Fibroblast of skin of back (primary cell): ENCODE measurements at places on chromosomes 12 and 14.

GRCh38 chr12:16347391-16348298 lies at the start of gene MGST1:
Gene MGST1, plus strand, starts transcription at chr12:16347645. Its CDS starts 6,608 bp downstream, at chr12:16354253.
- peak; percentile 38 for DNase-seq

DNA sequence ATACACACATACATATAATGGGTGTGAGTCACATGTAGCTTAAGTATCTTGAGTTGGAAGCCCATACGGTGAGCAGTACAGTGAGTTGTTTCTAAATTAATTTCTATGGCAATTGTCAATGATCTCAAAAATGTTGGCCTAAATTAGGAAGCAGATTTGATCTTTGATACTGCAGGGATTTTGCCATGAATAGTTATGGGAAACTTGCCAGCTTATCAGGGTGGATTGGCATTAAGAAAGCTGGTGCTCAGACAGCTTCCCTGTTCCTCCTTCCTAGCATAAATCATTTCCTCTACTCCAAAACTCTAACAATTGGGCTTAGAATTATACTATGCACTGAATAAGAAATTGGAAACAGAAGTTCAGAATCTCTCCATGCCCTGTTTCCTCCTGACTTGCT lies 150.9 kb upstream of the FRMD6 start:
- no peak for DNase-seq

DNA sequence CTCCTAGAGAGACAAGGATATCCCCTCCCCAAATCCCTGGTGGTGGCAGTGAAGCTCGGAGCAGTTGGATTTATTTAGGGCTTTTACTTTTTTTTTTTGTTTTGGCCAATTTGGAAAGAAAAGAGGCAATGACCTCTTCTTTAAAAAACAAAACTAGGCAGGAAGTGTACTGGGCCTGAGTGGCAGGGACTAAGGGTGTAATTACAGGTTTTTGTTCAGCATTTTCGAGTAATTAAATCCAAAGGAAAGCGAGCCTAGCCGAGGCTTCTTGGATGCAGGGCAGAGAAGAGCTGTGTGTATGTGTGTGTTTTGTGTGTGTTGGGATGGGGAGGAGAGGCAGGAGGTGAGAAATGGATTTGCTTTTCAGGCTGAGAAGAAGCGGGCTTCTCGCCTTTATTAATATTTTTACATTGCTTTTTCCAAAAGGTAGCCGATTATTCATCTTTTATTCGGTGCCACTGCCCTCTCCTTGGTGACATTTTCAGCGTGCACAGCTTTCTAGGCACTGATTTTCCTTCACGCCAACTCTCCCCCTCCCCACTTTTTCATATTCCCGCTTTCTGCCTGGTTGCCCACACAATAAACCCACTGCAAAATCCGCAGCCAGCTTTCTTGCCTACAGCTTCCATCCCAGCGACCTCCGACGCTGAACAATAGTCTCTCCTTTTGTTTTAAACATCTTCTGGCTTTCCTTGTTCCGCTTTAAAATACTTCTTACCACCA lies 8.9 kb upstream of the IRF2BPL start:
- DNase-seq: no peak

- no peak for DNase-seq
Measured at GRCh38 chr12:75837700-75838099, 193.9 kb downstream of the PHLDA1 start.

DNA sequence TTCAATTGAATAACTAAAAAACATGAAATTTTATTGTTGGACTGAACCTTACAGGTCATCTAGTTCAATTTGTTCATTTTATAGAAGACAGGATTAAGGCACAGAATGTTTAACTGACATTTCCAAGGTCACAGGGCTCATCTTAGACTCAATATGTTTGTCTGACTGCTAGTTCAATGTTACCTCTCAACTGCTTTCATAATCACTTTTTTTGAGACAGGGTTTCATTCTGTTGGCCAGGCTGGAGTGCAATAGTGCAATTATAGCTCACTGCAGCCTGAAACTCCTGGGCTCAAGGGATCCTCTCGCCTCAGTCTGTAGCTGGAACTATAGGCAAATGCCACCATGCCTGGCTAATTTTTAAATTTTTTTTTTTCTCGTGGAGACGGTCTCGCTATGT lies 24.4 kb upstream of the ITGA5 start:
- no peak for DNase-seq

DNA sequence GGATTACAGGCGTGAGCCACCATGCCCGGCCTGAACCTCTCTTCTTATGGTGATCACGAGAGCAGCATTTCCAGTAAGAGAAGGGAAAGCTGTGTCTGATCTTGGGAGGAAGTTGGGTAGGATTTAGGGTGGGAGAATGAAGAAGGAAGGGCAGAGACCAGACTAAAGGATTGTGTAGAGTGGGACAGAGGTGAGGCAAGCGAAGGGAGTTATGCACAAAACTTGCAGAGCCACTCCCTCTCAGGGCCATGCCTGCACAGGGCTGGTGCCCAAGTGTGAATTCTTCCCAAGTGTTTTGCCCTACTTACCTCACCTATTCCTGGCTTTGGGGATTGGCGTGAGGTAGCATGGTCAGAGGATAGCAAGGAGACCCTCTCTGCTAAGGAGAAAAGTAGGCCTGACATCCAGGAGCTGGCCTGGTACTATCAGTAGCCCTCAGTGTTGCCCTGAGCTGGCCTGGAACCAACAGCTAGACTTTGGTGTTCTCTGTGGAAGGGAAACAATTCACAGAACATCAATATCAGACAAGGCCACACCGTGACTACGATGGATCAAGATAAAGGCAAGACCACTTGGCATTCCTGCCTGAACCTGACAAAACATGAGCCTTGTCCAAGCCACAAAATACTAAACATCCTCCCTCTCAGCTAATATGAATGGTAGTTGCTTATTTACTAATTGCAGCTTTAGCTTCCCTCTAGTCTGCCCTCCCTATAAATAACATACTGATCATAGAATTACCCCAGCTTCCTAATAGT lies 201.0 kb upstream of the AMIGO2 start:
- no peak for DNase-seq

GRCh38 chr14:56390859-56391258 lies 188.7 kb upstream of the TMEM260 start:
- no peak for DNase-seq

- DNase-seq: no peak
Measured at GRCh38 chr12:71655495-71655894, 8.2 kb downstream of the ZFC3H1 start.

GRCh38 chr12:21715386-21715785 lies 57.7 kb upstream of the LDHB start:
- DNase-seq: no peak

GRCh38 chr12:26689281-26689841 lies 143.6 kb downstream of the ITPR2 start:
- no peak for DNase-seq

DNA sequence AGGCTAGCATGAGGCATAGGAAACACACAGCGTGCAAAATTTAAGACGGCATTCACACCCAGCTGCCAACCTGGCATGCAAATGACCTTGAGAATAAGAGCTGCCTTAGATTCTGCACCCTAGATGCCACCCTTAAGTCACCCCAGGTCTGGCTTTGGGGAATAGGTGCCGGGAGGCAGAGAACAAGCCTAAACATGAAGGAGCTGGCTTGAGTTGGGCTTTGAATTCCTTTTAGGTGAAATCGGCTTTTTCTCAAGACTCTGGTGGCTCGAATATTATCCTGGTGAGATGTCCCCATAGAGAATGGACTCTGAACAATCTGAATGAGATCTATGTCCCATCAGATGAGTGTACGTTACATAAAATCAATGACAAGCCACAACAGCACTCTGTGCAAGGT lies 1090.5 kb downstream of the VRK1 start:
- no peak for DNase-seq

GRCh38 chr12:108676707-108677106 lies 43.0 kb upstream of the SELPLG start:
- DNase-seq: no peak

- no peak for DNase-seq
Measured at GRCh38 chr12:8699714-8700113, 1.9 kb downstream of the RIMKLB start.

GRCh38 chr14:64835431-64835830 lies 44.3 kb downstream of the SPTB start:
- DNase-seq: no peak

DNA sequence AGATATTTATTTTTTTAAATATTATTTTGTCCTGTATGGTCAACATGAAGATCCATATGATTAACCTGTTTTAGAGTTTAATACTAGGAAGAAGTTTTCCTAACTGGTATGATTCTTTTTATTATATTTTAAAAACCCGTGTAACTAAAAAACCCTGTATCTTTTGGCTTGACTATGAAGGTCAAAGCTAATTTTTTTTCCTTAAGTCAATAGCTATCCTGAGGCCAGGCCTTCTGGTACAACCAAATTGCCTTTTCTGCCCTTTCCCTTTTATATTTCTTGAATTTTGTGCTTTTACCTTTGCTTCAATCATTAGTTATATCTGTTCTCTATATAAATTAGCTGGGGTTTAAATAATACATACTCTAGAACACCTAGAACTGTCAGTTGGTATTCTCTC lies 30.6 kb upstream of the CCDC91 start:
- DNase-seq: no peak

DNA sequence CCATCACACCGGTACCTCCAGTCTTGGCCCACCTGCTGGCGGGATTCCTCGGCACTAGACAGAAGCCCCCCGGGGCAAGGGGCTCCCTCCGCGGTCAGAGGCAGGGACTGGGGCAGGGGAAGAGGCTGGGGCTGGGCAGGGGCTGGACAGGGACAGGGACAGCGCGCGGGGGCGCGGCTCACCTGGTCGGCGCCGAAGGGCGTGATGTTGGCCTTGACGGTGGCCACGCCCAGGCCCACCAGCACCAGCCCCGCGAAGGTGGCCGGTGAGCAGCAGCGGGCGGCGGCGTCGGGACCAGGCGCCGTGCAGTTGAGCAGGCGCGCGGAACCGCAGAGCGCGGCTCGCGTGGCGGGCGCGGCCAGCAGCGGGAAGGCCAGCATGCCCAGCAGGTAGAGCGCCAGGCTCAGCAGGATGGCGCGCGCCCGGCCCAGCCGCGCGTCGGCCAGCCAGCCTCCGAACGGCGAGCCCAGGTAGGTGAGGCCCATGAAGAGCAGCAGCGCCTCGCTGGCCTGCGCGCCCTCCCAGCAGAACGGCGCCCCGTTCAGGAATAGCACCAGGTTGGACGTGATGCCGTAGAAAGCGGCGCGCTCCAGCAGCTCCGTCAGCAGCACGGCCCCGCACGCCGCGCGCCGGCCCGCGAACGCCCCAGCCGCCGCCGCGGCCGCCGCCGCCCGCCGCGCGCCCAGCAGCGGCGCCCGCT lies 392 bp downstream of the SLC15A4 start:
- no peak for DNase-seq

GRCh38 chr12:130945786-130946492 lies 7.8 kb upstream of the ADGRD1 start:
- peak; percentile 54 for DNase-seq

DNA sequence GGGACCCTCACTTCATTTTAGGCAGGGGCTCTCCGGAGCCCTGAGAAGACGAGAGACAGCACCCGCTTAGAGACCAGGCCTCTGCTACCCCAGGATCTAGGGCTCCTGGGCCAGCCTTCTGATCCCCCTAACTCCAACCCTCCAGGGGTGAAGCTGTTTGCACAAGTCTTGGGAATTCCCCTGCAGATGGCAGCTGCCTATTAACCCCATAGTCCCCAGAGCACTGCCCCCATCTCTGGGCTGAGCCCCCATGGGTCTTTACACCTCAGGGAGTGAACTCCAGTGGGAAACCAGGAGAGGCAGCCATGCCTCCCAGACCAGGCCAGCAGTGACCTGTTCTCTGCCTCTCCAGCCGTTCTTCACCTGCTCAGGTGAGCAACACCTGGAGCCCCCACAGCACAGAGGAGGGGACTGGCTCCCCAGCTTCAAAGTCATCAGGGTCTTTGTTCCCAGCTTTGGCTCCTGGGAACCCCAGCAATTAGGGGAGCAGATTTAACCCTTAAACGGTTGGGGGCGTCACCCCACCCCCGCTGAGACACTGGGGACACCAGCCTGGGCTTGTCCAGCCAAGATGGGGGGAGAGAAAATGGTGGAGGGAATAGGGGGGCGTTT lies 2.3 kb downstream of the WNT10B start:
- no peak for DNase-seq

DNA sequence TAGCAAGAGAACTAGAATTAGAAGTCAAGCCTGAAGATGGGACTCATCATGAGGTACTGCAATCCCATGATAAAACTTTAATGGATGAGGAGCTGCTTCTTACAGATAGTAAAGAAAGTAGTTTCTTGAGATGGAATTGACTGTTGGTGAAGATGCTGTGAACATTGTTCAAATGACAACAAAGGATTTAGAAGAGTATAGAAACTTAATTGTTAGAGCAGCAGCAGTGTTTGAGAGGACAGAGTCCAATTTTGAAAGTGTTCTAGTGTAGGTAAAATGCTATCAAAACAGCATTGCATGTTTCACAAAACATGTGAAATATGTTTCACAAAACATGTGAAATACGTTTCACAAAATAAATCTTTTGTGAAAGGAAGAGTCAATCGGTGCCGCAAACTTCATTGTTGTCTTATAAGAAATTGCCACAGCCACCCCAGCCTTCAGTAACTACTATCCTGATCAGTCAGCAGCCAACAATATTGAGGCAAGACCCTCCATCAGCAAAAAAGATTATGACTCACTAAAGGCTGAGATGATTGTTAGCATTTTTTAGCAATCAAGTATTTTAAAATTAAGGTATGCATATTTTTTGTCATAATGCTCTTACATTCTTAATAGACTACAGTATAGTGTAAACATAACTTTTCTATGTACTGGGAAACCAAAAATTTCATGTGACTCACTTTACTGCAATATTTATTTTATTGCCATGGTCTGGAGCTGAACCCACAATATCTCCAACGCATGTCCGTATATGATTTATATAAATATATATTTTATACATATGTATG lies 173.4 kb upstream of the BMP4 start:
- peak; percentile 80 for DNase-seq

GRCh38 chr12:131348231-131348630 lies 362.7 kb upstream of the SFSWAP start:
- DNase-seq: no peak

DNA sequence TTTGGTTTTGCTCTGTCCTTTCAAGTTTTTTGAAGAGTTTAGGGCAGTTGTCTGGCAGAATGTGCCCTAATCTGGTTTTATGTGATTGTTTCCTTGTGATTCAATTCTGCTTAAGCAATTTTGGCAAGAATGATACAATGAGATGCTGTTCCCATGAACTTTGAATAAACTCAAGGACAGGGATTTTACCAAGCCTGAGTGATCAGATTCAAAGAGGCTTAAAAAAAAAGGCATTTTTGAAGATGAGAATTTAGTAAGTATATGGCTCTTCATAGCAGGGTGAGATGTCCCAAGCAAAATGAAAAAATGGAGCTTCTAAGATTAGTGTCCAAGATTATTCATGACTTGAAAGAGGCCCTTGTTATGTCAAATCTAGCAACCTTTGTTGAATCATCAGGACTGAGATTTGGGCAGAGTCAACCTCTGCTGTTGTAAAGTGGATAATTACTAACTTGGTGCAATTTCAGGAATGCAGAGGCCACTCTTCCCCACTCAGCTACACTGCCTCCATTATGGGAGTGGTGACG lies 180.6 kb upstream of the NUDT4 start:
- peak; percentile 23 for DNase-seq
